Stimulated activated naive CD4-positive, alpha-beta T cell treated with Interleukin-2 at 50 U/mL for 16 hours (primary cell): ENCODE measurements at places on chromosomes 2 and 18.
A peak's percentile ranks its signal among the peaks of the same experiment; 100 is the strongest.

GRCh38 chr2:446303-446874 lies 158.5 kb upstream of the ALKAL2 start:
- DNase-seq = no peak

DNA sequence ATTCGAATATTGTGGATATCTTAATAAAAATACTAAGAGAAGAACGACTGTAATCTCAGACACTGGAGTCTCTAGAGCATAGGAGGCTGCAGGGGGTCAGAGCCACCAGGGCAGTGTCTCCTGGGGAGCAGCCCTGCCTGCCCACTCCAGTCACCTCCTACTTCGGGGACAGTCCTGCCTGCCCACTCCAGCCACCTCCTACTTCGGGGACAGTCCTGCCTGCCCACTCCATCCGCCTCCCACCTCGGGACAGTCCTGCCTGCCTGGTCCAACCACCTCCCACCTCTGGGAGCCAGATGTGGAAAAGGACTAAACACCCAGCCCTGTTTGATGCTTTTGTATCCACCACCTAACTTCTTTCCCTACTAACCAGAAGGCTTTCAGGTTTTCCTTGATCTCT lies 350.1 kb upstream of the SMIM21 start:
- no peak for DNase-seq

DNA sequence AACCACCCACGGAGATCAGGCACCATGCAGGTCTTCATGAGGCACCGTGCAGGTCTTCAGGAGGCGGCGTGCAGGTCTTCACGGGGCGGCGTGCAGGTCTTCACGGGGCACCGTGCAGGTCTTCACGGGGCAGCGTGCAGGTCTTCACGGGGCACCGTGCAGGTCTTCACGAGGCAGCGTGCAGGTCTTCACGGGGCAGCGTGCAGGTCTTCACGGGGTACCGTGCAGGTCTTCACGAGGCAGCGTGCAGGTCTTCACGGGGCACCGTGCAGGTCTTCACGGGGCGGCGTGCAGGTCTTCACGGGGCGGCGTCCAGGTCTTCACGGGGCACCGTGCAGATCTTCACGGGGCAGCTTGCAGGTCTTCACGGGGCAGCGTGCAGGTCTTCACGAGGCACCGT lies 350.4 kb upstream of the PKDCC start:
- no peak for DNase-seq

GRCh38 chr2:32711219-32711618 lies 83.4 kb downstream of the TTC27 start:
- DNase-seq = no peak

DNA sequence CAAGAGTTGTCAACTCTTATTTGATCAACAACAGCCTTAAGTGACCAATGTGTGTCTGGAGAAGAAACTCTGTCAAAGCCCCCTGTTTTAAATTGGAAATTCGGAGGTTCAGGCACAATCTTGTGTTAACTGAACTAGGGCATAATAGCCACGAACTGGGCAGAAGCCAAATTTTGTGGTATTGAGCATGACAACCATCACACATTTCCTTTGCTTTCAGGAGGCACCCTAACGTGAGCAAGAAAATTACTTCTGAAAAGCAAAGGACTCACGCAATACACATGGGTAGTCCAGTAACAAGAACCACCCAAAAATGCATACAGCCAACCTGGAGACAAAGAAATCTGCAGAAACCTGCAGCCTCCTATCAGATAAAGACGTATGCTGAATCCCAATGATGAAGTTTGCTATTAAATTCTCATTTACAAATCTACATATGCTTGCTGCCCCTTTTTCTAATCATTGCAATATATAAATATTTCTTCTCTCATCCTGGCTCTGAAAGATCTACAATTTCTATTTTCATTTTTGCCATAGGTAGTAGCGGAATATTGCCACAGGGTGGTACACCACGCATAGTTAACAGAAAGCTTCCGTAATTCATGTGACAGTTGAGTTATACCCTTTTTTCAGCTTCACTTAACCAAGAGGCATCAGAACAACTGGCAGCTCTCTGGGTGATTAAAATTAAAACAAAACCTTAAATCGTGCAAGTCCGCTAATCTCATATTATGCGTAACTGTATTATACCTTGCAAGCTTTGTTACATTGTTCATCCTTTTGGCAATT lies 495.8 kb downstream of the NRXN1 start:
- no peak for DNase-seq

DNA sequence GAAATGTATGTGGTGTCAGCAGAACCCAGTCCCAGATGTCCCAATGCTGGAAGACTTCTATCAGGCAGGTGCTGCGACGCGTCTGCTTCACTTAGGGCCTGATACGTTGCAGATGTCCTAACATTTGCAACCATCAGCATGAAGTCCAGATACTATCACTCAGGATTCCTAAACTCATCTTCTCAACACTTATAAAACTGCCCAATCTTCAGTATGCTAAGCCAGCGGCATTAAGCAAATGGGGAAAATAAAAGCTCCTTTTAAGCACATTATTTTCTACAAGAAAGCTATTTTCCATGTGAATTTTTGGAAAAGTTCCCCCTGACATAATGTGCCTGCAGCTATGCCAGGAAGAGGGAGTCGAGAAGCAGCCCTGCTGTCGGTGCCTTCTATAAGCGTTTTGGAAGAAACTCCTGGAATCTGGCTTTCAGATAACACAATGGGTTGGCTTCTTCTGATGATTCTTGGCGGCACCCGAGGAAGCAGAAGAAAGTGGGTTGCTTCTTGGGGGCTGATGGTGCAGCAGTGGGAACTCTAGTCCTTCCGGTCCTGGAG lies 60.7 kb upstream of the ITGA6 start:
- DNase-seq = no peak

DNA sequence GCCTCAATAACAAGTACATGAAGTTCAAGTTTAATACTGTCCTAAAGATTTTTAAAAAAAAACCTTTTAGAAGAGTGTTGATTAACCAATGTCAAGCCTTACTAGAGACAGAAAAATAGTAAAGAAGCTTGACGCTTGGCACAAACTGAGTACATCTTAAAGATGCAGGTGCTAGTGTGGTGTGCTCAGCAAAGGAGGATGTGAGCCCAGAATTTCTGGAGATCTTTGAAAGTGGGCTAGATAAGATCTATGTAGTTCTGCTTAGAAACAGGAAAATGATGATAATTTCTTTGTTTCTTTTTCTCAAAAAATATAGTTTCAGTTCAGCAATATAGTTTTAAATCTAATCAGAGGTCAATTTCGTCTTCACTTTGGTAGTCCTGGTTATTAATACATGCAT lies 118.3 kb upstream of the KLHL14 start:
- DNase-seq = no peak

GRCh38 chr2:96530144-96530430 lies 6.5 kb upstream of the ARID5A start:
- no peak for DNase-seq

GRCh38 chr18:44791520-44791919 lies 110.8 kb downstream of the SETBP1 start:
- no peak for DNase-seq

DNA sequence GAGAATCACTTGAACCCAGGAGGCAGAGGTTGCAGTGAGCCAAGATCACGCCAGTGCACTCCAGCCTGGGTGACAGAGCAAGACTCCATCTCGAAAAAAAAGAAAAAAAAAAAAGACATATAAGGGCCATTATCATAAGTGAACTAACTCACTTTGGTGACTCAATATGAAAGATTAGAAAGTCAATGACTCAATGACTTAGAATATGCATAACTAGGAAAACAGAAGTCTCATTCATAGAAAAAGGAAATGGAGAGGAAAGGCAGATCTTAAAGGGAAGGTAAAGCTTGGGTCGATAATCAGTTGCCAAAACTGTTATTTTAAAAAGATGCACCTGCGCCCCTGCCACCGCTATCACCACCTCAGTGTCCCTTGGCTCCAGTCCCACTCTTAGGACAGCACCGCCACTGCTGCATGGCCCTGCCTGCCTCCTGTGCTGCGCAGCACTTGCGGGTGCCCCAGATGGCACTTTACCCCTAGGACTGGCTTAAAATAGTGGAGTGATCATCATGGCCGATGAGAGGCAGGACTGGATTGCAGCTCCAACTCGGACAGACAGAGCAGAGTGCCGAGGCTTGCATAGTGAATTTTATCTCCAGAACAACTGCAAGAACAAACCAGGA lies 54.7 kb downstream of the INO80D start:
- no peak for DNase-seq

GRCh38 chr2:191109888-191110287 lies 40.9 kb downstream of the STAT4 start:
- peak; percentile 31 for DNase-seq

DNA sequence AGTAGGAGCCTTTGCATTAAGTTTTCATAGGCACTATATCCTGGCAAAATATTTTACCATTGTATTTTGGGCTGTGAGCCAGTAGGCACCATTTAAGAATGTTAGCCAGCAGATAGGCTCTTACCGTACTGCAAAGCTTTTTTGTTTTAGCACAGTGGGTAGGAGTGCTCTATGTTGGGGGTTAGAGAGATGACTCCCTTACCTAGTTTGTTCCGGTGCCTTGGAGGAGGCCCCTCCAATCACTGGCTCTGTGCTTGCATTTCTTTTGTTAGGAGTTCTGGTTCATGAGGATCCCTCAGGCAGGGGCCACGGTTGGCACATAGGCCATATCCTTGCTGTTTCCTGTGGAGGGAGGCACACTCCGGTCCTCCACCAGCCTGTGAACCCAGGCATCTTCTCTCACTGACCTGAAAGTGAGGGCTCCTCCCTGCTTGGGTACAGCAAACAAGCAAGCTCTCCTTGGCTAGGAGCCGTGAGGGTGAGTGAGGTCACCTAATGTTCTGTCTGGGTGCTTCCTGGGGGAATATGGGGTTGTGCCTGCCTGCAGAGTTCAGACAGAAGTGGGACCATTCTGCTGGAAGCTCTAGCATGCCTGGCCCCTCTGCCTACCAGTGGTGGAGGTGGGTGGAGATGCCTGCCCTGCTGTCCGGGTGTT lies 29.8 kb downstream of the LTBP1 start:
- no peak for DNase-seq

GRCh38 chr18:23321996-23322395 lies 131.1 kb upstream of the RIOK3 start:
- DNase-seq = no peak

- no peak for DNase-seq
These were observed 59.9 kb upstream of the EML6 start for GRCh38 chr2:54663424-54664030.

GRCh38 chr2:144511937-144512336 lies 8.0 kb downstream of the ZEB2 start:
- no peak for DNase-seq

- DNase-seq = no peak
These were observed 48.4 kb upstream of the APCDD1 start for GRCh38 chr18:10405816-10406663.

GRCh38 chr18:32346671-32347070 lies 124.0 kb downstream of the GAREM1 start:
- no peak for DNase-seq

- DNase-seq = no peak
These were observed 107.7 kb downstream of the CD226 start for GRCh38 chr18:69840001-69840400.

- no peak for DNase-seq
These were observed 27.9 kb downstream of the NEMP2 start for GRCh38 chr2:190506666-190507065.

- DNase-seq = no peak
These were observed 778 bp downstream of the MFSD2B start for GRCh38 chr2:24010477-24011249.

DNA sequence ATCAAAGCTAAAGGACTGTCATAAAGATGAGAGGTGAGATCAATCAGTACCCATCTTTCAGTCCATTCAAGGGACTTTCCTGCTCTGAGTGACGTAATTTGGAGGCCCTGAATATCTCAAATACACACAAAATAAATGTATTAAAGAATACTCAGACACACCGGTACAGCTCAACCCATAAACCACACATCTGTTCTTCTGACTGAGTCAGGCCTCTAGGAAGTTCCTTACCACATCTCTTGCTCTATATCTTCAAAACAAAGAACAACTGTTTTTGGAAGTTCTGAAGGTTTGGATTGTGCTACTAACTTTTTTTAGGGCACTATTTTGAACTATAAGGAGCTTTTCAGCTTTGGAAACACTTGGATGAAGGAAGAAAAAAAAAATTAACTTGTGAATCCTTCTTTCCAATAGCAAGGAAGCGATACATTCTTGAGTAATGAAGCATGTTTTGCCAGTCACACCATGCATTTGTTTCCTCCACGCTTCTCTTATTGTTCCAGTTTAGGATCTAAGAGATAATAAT lies 866.5 kb upstream of the VRK2 start:
- DNase-seq = no peak

DNA sequence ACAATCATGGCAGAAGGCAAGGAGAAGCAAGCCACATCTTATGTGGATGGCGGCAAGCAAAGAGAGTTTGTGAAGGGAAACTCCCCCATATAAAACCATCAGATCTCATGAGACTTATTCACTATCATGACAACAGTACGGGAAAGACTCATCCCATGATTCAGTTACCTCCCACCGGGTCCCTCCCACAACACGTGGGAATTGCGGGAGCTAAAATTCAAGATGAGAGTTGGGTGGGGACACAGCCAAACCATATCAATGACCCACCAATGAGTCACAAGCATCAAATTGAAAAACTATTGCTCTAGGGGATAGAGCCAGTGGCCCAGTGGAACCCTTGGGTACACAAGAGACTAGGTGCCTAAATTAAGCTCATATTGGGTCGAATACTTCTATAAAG lies 157.4 kb downstream of the FBXO15 start:
- no peak for DNase-seq

DNA sequence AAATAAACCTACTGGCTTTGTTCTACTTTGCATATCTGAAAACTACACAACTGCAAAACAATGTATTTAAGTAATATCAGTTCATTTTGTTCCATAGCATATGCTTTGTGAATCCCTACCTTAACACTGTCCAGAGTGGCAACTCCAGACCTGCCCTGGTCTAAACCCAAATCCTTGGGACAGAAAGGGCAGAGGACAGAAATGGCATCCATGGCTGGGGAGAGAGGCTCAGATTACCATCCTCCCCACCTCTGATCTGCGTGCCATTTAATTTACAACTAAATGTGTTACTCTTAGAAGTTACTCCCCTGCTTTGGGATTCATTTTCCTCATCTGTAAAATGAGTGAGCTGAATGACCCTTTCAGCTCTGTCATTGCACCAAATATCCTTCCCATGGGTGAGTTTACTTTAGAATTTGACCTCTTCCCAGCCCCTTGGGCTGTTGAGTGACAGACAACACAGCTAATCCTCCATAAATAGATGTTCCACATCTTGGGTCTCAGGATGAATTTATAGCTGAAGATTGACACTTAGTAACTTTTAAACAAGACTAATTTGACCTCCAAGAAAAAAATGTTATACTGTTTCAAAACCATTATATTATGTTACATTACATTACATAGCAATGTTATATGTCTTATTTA lies 20.1 kb upstream of the NEB start:
- DNase-seq = no peak

DNA sequence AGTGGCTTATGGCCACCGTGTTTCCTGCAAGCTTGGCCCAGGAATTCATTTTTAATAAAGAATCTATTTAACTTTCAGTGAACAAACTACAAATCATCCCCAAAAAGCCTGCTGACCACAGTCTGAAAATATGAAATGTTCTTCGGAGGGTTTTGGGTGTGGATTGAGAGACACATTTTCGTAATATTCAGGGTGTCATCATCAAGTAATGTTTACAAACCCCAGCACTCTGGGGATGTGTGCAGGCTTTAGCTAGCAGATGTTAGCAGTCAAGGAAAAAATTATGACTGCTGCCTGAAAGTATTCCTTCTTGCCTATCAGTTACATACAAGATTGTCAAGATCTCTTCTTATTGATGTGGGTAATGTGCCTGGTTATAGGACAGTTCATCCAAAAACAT lies 143.9 kb upstream of the FN1 start:
- DNase-seq = no peak

GRCh38 chr2:98457045-98457696 lies 12.5 kb downstream of the INPP4A start:
- no peak for DNase-seq

- DNase-seq = no peak
These were observed 40.0 kb upstream of the CYBRD1 start for GRCh38 chr2:171482308-171482707.
